ENCODE measurements at places on chromosomes 16 and 17.

DNA sequence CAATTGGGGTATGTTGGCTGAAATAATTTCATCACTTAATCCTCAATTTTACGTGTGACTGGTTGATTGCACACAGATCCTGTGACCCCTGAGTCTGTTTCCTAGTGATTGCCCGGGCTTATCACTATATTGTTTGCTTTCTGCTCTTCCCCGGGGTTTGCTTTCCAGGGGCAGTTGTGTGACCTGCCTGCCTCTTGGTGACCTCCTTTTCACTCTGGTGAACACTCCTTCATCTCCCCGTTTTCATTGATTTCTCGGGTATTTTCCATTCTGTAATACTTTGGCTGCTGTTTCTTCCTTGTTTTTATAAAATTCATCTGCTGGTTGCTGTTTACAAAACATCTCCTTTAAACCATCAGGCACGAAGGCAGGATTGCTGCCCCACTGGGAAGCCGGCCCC, 36.0 kb downstream of the NTN1 start:
- no peak for DNase-seq

DNA sequence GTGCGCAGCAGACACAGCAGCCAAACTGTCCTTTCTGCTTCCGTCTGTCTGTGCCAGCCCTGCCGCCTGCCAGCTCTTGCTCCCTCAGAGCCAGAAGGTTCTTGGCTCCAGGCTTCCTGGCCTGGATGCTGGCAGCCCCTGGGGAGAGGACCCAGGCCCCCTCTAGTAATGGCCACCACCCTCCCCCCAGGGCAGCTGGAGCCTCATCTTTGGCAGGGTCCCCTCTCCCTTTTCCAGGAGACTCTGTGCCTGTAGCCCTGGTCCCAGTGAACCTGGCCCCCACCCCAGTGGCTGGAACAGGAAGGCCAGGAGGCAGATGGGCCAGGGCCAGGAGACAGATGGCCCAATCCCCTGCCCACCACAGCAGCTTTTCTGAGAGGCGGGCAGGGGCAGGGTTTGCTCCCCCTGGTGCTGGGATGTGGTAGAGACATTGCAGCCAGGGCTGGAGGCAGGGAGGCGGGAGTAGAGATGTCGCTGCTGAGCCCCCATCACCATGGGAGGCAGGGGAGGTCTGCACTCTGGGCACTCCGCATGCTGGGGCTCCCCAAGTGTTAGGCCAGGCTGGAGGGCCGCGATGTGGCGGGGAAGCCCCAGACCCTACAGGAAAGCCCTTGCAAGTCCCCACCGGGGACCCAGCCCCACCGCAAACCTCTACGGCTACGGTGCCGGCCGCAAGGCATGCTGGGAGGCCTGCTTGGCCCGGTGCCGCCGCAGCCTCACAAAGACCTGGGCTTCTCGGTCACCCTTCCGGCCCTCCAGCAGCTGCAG, 16.7 kb downstream of the UNC13D start:
- DNase-seq = no peak

DNA sequence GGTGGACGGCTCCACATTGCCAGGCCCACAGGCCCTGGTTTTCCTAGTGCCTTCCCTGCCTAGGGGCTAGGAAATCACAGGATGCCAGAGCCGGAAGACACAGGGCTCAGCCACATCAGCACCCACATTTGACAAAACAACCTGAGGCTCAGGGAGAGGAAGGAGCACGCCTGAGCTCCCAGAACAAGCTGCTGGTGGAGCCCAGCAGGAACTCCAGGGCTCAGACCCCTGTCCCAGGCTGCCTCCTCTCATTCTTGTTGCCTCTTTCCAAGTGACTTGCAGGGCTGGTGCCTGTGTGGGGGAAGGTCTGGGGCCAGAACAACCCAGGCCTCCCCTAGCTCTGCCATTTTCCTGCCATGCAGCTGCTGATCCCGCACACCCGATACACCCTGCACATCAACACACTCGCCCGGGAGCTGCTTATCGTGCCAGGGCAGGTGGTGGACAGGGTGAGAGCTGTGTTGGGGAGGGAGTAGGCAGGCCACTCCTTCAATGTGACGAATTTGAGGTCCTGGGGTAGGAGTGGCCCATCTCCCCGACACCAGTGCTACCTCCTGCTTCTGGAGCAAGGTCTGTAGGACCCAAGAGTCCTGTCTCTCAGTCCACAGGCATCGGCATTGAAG, 7.6 kb downstream of the ALOX15B start:
- DNase-seq = no peak

- no peak for DNase-seq
Observed at GRCh38 chr17:71237903-71238538, 882.8 kb upstream of the SOX9 start.

GRCh38 chr16:23668225-23668624, 10.5 kb upstream of the PLK1 start:
- DNase-seq = no peak

- no peak for DNase-seq
Observed at GRCh38 chr17:1648173-1648962, 1.3 kb downstream of the RILP start.

DNA sequence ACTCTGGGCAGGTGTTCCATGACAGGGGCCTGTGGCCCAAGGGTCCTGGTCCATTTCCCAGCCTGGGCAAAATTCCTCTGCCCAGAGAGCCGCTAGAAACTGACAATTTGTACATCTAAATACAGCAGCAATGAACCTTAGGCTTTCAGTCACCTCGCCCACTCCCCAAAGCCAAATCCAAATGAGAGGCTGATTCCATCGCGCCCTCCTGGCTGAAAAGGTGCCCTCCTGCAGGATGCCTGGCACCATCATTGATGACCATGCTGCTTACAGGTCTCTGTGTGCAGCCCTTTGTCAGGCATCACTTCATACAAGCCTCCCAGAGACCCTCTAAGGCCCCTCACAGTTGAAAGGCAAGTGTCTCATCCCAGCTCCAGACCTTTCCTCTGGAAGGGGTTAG, 114.7 kb downstream of the C16orf78 start:
- DNase-seq = no peak

Data from activated naive CD8-positive, alpha-beta T cell treated with anti-CD3 and anti-CD28 coated beads, Interleukin-2, amount 50 U/mL, for 16 hours (primary cell).